Right forelimb (tissue), 1 donor: ENCODE measurements at places on chromosomes 7 and 10.

- DNase-seq = no peak
Measured at GRCh38 chr7:1289666-1290025, 57.0 kb downstream of the UNCX start.

GRCh38 chr10:126179637-126180036, 208.6 kb downstream of the ADAM12 start:
- no peak for DNase-seq

DNA sequence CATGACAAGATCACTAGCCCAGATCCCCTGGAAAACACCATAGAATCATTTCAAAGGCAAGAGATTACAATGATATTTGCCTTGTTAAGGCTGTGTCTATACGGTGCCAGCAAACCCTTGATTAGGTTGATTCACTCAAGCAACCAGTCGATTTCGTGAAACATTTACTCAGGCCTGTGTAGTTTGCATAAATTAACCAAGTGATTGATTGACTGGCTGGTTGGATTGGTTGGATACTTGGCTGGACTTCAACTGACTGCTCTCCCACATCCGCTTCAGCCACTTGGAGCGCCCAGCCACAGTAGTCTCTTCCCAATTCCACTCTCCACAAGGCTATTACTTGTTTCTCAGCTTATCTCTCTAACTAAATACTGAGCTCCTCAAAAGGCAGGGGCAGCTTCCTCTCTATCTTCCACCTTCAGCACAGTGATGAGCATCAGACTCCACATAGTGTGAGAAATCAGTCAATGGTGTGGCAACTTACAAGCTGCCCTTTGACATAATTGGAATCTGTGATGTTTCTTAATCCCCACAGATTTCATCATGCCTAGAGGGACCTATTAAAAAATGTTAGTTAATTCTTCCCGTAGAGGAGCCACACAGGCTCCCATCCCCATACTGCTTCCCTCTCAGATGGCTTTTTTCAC, 217.4 kb downstream of the GRM8 start:
- no peak for DNase-seq

- peak; percentile 81 for DNase-seq
Measured at GRCh38 chr7:137992550-137993394, 9.1 kb downstream of the CREB3L2 start.

- DNase-seq = no peak
Measured at GRCh38 chr7:155602156-155602555, 42.3 kb upstream of the RBM33 start.

DNA sequence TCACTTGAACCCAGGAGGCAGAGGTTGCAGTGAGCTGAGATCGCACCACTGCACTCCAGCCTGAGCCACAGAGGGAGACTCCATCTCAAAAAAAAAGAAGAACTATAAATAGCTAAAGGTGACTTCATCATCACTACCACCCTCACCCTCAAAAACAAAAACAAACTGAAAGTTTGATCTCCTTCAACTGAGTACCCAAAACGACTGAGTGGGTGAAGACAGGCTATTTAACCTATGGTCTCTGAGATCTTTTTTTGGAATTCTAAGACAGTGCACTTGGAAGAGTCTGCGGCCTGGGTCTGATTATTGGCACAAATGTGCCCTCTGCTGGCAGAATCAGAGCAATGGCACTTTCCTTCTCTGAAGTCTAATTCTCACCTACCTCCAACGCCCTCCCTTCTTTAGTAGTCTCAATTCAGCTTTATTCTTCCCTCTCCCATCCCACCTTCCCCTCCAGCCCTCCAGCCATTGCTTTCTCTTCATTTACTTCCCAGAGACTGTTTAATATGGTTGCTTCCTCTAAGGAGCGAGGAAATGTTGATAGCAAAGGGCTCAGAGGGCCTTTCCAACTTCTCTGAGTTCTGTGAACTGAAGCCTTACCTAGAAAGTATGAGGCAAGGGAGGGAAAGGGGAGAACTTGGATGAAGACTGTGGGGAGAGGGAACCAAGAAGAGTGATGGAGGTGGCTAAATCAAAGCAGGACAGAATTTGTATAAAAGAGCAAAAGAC, 2.9 kb upstream of the MYOZ1 start:
- peak; percentile 78 for DNase-seq

DNA sequence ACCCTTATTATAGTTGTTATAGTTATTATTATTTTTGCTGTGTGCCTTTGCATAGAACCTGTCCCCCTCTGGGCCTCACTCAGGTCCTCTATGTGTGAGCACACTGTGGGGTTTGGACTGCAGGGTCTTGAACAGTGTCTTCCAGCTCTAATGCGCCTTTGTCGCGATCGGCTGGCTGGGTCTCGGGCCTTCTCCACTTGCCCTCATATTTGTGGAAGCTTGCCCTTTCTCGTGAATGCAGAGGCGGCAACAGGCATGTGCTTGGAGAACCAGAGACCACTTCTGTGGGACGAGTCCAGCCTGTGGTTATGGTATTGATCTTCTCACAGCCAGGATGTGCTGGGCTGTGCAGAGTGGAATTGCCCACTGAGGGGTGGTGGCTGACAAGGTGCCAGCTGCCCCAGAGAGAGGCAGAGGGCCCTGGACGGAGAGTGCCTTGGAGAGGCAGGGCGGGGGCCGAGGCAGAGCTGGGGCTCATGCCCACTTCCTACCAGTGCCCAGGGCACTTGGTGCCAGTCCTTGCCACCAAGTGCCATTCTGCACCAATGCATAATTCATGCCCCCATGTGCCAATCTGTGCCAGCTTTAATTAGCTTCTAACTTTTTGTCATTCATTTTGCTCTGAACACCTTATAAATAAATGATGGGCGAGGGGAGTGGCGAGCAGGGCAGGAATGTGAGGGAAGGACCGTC, 6.8 kb upstream of the CDH23 start:
- peak; percentile 28 for DNase-seq

DNA sequence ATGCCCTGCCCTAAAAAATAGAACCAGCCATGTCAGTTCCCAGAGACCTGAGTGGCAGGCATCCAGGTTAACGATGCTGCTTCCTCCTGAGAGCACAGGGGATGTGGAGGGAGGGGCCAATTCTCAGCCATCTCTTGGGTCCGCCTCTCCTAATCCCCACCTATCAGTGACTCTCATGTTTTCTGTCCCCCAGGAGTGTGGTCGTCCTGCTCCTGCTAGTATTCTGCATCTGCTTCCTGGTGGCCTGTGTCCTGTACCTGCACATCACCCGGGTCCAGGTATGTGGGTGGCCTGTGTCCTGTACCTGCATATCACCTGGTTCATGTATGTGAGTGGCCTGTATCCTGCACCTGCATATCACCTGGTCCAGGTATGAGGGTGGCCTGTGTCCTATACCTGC, 105.3 kb downstream of the ADCY1 start:
- no peak for DNase-seq
